Activated naive CD4-positive, alpha-beta T cell treated with anti-CD3 and anti-CD28 coated beads for 36 hours (primary cell): ENCODE measurements at places on chromosomes 2 and 18. TPM values are rescaled to one million over a fixed set of nuclear protein-coding genes. Genes with fewer than 3 reads are reported as not detected.

The PIAS2 gene
- 23.4 TPM for total RNA-seq

The SGPP2 gene
- 7.1 TPM for total RNA-seq

The FRZB gene
- not detected for total RNA-seq

The PRADC1 gene
- total RNA-seq: 10.2 TPM

The COLEC12 gene
- not detected for total RNA-seq

The NXPH2 gene
- not detected for total RNA-seq

The PJVK gene
- 2.0 TPM for total RNA-seq

The MRO gene
- total RNA-seq: not detected

The HOXD13 gene
- not detected for total RNA-seq

The AMER3 gene
- total RNA-seq: not detected

The GCG gene
- total RNA-seq: not detected
